ENCODE measurements at places on chromosomes 4 and X. TPM values are rescaled to one million over a fixed set of nuclear protein-coding genes. Genes with fewer than 3 reads are reported as not detected.
A peak's percentile ranks its signal among the peaks of the same experiment; 100 is the strongest.

Gene GRID2
- 3.5 TPM for total RNA-seq

- DNase-seq, result no peak
Measured at GRCh38 chr4:102878901-102879300, 10.1 kb downstream of the CISD2 start.

DNA sequence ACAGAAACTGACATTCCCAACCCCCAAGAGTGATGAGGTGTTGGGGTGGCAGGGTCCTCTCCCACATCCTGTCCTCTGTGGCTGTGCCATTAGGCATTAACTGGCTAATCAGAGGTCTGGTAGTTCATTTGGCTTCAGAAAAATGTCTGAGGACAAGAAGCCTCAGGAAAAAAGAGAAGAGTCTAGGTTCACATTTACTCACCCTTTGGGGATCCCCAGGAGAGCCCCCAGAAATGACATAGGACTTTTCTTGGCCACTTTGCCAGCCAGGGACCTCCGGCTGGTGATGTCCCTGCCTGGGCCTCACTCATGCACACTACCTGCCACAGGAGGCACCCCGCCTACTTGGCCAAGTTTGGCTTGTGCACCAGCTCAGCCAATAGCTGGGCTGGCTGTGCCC lies 173.0 kb downstream of the RBM46 start:
- DNase-seq, result no peak

- peak; percentile 63 for DNase-seq
Measured at GRCh38 chr4:25779021-25779420, 83.8 kb downstream of the SEL1L3 start.

DNA sequence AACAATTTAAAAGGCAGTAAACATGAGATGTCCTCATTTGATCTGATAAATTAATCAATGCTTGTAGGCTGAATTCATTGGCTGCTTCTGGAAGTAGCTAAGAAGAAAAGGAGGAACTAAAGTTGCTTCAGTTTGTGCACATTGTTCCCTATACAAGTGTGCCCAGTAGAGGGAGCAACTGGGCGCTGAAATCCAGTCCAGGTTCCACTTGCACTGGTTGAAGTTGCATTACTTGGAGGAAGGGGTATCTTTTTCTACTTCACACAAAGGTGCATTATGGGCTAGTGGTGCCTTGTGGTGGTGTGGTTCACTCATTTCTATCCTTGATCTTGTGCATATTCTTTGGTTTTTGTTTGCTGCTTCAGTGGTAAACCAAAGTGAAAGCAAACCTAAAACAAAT lies 67.9 kb upstream of the SOX3 start:
- peak; percentile 62 for DNase-seq

DNA sequence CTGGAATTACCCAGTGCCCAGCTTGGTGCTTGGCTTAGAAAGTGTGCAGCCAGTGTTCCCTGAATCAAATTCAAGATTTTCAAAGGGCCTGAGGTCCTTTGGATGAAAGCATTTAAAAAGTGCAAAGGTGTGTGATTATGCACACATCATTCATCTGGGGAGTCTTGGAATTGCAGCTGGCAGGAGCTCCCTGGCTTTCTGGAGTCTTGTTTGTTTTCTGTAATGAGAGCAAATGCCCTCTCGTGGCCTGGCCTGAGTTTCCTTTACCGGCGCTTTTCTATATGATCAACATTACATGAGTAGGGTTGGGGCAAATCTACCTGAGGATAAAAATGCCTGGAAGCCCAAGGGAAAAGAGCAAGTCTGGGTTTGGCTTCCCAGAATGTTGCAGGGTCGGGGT lies 24.6 kb upstream of the SORCS2 start:
- DNase-seq, result peak; percentile 18

GRCh38 chrX:133215017-133215416 lies 3.1 kb downstream of the TFDP3 start:
- DNase-seq, result no peak

Data from PC-3 (cell line).